ENCODE measurements at places on chromosomes 11 and 22.
A peak's percentile ranks its signal among the peaks of the same experiment; 100 is the strongest.

- no peak for DNase-seq
Measured at GRCh38 chr11:95364324-95365295, 133.6 kb upstream of the SESN3 start.

GRCh38 chr22:29947410-29948384 lies 64.7 kb downstream of the MTMR3 start:
- DNase-seq: no peak

- DNase-seq: no peak
Measured at GRCh38 chr11:86014221-86014620, 54.7 kb downstream of the PICALM start.

DNA sequence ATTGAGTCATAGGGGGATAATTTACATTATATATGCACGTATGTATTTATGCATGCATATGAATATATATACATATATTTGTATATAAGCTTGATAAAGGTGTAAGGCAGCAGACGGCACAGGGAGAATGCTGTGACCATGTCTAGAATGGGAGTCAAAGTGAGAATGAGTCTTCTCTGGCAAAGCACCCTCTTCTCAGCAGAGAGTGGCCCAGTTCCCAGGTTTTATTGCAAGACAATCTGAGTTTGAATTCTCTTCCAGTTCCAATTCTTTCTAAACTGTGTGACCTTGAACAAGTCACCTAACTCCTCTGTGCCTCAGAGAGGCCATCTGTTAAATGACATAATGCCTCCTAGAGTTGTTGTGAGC lies 13.8 kb downstream of the EHF start:
- no peak for DNase-seq

DNA sequence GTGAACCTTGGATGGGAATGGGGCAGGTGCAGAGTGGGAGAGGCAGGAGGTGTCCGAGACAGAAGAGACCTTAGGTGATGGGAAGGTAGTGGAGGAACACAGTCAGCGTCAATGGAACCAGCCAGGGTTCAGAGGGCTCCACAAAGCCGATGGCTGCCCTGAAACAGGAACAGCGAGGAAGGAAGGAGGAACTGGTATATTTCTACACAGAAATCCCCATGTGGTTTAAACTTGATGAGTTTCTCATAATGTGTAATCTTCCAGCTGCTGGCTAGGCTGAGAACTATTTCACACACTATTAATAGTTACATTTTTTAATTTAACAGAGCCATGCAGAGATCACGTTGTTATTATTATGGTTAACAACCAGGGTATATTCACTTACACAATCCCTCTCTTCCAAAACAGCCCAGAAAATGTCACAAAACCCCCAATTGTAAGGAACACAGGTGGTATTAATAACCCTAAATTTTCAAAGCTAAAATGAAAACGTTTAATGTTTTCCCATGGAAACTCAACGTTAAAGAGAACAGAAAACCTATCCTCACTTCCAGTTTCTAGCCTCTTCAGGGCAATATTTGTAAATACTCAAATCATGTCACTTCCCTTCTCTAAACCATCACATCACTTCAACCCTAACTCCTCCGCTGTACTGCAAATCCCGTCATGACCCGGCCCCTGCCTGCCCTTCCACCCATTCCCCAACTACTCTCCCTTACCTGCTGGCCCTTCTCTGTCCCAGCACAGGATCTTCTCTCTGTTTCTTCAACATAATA lies 74.5 kb upstream of the ARFGAP3 start:
- no peak for DNase-seq

DNA sequence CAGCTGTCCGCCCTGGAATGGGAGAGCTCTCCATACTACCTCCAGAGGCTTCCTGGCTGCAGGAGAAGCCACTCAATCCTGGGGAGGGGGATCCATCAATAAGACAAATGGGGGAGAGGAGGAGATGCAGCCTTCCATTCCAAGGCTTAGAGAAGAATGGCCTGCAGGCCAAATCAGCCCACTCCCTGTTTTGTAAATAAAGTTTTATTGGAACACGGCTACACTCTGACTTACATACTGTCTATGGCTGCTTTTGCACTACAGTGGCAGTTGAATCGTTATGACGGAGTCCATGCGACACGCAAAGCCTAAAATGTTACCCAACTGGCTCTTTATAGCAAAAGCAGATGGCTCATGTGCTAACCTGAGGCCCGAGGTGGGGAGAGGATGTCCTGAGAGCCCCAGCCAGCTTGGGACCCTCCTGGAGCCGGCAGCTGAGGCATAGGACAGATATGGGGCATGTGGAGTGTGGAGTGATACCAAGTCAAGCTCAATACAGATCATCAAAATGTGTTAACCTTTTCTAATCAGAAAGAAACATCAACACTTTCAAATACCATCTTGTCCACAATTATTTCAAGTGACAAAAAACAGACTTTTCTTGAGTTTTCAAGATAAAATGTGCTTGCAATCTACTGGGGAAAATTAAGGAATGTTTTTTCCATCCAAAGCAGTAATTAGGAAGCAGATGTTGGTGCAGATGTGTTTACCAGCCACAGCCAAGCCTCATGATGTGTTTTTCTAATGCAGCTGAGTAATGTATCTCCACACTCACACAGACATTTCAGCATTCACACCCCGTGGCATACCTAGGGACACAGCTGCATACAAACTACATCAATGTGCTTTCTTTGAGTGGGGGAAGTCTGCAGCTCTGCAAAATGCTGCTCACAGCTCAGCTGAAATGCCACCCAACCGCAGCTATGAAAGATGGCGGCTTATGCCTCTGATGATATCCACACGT lies 181.6 kb downstream of the SHANK2 start:
- no peak for DNase-seq

DNA sequence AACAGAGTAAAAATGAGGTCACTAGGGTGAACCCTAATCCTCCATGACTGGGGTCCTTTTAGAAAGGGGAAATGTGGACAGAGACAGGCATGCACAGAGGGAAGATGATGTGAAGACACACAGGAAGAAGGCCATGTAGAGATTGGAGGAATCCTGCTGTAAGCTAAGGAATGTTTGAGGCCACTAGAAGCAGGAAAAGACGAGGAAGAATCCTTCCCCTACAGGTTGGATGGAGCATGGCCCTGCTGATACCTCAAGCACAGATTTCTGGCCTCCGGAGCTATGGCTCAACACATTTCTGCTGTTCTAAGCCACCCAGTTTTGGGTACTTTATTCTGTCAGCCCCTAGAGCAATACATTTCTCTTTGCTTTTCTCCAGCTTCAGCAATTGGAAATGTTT lies 486.9 kb downstream of the MIAT start:
- no peak for DNase-seq

DNA sequence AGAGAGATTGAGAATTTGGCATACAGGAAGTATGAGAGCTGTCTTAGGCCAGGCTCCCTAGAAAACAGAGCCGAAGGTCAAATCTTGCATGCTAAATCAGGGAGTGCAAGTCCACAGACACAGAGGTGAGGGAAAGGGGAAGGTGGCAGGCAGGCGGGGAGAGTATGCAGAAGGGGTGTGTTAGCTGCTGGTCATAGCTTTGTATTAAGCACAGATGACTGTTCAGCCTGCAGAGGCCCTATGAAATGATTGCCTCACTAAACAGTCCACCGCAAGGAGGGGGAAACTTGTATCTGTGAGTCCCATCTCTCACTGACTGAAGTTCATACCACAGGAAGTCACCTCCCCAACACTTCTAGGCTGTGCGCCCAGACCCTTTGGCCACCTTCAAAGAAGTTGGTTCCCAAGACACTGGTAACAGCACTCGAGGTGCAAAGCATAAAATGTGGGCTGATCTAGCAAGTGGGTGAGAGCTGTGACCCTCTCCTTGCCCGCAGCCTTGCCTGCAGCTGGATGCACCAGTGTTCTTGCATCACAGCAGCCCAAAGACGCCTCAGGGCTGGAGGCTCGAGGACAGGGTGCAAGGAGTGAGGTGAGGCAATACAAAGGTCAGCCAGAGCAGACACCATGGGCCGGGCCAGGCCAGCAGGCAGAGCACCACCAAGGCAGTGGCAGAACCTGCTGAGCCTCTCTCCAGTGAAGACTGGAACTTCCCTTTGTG lies 115.3 kb upstream of the TBCEL start:
- no peak for DNase-seq

- no peak for DNase-seq
Measured at GRCh38 chr11:5846701-5847100, 5.0 kb upstream of the OR52E6 start.

GRCh38 chr22:41563051-41563711 lies 2.4 kb downstream of the CSDC2 start:
- no peak for DNase-seq

DNA sequence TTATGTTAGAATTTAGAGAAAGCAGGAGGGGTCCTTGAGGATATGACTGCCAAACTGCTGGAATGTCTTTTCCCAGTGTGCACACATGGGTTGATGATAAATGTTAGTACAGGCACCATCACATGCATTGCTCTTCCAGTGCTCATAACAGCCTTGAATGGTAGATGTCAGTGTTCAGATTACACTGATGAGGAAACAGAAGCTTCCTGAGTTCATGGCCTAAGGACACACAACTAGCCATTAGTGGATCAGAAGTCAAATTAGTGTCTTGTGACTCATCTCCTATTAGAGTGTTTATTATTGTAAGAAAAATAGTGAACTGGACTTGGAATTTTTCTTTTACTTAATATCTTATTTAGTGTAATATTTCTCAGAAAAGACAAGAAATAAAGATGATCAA lies 241.5 kb downstream of the DDX10 start:
- peak; percentile 36 for DNase-seq

DNA sequence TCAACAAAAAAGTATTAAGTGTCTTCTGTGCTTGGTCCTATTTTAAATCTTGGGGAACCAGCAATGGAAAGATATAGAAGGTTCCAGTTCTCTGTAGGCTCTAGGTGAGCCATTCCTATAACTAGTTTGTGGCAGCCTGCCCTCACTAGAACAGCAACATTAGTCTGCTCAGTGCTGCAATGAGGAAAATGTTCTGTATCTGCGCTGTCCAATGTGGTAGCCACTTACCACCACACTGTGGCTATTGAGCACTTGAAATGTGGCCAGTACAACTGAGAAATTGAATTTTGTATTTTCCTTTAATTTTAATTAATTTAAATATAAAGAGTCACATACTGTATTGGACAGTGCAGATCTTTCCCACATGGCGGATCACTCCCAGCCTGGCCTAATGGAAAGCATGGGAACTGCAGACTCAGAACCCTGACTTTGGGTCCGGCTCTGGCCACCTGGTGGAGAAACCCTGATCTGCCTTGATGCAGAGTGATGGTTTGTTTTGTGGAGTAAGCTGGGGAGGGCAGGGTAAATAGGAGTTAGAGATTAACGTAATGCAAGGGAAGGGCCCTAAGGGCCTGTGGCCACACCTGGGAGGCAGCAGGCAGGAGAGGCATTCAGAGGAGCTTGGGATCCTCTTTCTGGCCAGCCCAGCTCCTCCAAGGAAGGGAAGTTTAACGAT lies 101.0 kb downstream of the ME3 start:
- peak; percentile 77 for DNase-seq

DNA sequence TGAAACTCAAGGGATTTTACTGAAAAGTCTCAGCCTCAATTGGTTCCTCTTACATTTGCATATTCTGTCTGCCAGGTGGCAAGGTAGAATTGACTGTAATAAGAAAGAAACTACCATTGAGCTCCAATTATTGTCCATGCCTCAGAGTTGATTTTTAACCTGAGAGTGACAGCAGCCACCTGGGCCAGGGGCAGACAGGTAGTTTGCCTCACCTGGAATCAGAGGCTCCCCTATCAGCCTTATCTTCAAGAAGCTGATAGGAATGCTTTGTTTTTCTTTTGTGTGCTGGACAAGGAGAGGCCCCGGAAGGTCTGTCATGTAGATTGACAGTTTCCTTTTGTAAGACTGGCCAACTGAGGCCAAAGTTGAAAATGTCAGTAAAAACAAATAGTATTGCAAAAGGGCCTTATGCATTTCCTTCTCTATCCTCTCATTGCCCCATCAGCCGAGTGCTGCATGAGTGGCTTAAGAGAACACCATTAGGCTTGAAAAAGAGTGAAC lies 34.1 kb downstream of the CD44 start:
- no peak for DNase-seq

DNA sequence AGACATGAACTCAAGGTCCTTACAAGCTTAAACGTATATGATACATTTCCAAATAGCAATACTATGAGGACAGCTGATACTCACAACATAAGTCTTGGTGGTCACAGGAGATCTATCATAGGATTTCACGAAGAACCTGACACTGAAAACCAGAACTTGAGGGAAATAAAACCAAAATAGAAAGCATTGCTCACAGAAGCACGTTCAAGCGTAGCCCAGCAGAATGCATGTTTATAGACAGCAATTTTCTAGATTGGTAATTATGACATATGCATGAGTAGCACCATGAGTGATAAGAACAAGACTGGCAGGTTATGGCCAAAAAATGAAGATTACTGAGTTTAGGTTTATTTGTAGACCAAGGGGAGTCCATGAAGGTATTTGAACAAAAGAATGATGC lies 243.5 kb downstream of the ETS1 start:
- no peak for DNase-seq

GRCh38 chr22:17087498-17088131 lies 2.8 kb downstream of the IL17RA start:
- DNase-seq: no peak

DNA sequence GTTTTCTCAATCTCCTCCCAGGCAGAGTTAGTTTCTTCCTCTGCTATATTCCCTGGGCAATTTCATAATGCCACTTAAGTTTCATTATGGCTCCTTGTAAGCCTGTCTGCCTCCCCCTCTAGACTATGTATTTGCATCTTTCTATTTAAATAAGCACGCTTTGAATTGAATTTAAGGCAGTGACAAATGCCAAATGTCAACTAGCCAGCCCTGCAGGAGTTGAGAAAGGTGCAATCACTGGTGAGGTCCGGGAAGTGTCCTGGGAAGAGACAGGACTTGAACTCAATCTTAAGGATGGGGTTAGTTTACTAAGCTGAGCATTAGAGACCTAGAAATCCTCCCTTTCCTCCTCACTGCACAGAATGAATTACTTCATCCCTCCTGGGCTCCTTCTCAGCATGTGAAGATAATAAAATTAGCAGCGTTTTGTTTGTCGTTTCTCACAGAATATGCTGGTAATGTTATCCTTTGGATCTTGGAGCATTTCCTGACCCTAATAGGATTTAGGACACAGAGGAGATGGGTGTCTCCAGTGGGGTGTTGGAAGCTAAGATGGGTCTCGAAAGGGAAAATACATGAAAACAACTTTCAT lies 1.6 kb downstream of the TCP11L1 start:
- no peak for DNase-seq

- DNase-seq: no peak
Measured at GRCh38 chr11:106642331-106642730, 375.9 kb downstream of the GUCY1A2 start.

GRCh38 chr22:30253205-30253852 lies 6.8 kb upstream of the LIF start:
- DNase-seq: no peak

- no peak for DNase-seq
Measured at GRCh38 chr22:20744456-20744855, 29.5 kb upstream of the SERPIND1 start.

- DNase-seq: peak; percentile 30
Measured at GRCh38 chr22:41382098-41382578, 396 bp downstream of the TEF start.

All from SW 1271 (cell line).